ENCODE measurements at places on chromosomes 12 and 14. TPM values are rescaled to one million over a fixed set of nuclear protein-coding genes. Genes with fewer than 3 reads are reported as not detected.
A peak's percentile ranks its signal among the peaks of the same experiment; 100 is the strongest.

DNA sequence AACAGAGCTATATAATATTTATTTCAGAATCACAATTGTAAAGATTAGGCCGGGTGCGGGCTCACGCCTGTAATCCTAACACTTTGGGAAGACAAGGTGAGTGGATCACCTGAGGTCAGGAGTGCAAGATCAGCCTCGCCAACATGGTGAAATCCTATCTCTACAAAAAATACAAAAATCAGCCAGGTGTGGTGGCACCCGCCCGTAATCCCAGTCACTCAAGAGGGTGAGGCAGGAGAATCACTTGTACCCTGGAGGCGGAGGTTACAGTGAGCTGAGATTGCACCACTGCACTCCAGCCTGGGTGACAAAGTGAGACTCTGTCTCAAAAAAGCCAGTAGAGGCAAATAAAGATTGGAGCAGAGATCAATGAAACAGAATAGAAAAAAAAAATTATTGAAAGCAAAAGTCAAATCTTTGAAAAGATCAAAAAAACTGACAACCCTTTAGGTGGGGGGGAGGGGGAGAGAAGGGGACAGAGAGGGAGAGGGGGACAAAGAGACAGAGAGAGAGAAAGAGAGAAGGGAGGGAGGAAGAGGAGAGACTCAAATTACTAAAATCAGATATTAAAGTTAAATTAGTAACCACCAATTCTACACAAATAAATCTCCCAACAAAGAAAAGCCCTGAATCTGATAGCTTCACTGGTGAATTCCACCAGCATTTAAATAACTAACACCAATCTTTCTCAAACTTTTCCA lies 52.4 kb upstream of the AP4S1 start:
- DNase-seq, result no peak

GRCh38 chr12:130661486-130662255 lies 54.4 kb downstream of the RIMBP2 start:
- peak; percentile 15 for DNase-seq

- DNase-seq, result peak; percentile 60
Measured at GRCh38 chr12:131471946-131472732, 238.8 kb upstream of the SFSWAP start.

DNA sequence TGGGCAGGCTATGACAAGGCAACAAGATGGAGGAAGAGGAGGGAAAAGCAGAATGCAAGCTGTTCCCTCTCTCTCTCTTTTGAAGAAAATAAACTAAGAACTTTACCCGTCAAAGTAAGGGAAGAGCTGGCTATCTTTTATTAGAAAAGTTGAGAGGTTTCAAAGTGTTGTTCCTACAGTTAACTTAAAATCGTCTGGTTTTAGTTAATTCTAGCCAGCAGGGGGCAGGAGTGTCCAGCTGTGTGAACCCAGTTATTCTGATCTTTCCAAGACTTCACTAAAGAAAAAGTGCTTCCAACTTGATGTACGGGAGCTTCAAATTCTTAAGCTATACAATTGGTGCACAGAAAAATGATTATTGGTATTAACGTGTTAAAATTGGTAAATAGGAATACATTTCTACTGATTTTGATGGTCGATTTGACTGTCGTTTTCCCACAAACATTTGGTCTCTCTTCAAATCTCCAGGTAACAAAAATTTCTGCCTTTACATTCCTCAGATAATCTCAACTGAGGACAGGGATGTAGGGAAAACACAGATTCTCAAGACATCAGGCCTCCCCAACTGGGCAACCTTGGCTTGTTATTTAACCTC lies 28.4 kb upstream of the MON2 start:
- no peak for DNase-seq

PMEL gene
- total RNA-seq, result 0.44 TPM

Measured in spleen (tissue), 13 donors.